Adrenal gland (tissue), 19 donors: ENCODE measurements at places on chromosomes 2 and 18.
A peak's percentile ranks its signal among the peaks of the same experiment; 100 is the strongest.

- DNase-seq = no peak
These were observed 4.0 kb upstream of the SLC35F5 start for GRCh38 chr2:113760400-113760799.

GRCh38 chr18:8868276-8868675 lies 162.9 kb downstream of the MTCL1 start:
- no peak for DNase-seq

GRCh38 chr18:12862874-12863482 lies 21.1 kb downstream of the PTPN2 start:
- DNase-seq = no peak

DNA sequence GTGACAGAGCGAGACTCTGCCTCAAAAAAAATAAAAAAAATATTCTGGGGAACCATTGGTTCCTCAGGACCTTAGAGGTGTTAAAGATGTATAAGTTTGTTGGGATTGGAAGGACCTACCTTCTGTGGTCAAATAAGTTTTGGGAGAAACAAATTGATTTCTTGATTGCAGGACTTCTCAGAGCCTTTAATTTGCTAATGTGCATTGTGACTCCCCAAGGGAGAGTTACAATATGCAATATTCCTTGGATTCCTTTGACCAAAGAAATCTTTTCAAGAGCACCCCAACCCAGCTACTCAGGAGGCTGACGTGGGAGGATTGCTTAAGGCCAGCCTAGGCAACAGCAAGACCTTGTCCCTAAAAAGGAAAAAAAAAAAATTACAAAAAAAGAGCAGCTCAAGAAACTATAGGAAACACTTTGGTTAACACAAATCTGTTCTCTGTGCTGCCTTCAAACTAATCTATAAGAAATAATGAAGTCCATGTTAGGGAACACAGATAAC lies 6.5 kb downstream of the NAGK start:
- DNase-seq = no peak

DNA sequence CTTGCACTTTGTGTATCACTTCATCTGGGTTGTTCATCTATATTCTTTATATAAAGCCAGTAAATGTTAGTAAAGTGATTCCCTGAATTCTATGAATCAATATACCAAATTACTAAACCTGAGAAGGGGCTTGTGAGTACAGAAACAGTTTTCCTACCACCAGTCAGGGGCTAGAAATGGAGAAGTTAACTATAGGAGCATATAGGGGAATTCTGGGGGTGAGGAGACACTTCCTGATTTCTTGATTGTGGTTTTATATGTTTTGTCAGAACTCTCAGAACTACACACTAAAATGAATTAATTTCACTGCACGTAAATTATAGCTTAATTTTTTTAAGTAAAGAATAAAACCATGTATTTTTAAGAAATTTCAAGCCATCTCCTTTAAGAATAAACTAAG lies 93.7 kb downstream of the SESTD1 start:
- DNase-seq = no peak

- no peak for DNase-seq
These were observed 449.6 kb downstream of the TNS1 start for GRCh38 chr2:217553202-217553601.

- no peak for DNase-seq
These were observed 196.3 kb downstream of the CCDC74A start for GRCh38 chr2:131724019-131724418.

DNA sequence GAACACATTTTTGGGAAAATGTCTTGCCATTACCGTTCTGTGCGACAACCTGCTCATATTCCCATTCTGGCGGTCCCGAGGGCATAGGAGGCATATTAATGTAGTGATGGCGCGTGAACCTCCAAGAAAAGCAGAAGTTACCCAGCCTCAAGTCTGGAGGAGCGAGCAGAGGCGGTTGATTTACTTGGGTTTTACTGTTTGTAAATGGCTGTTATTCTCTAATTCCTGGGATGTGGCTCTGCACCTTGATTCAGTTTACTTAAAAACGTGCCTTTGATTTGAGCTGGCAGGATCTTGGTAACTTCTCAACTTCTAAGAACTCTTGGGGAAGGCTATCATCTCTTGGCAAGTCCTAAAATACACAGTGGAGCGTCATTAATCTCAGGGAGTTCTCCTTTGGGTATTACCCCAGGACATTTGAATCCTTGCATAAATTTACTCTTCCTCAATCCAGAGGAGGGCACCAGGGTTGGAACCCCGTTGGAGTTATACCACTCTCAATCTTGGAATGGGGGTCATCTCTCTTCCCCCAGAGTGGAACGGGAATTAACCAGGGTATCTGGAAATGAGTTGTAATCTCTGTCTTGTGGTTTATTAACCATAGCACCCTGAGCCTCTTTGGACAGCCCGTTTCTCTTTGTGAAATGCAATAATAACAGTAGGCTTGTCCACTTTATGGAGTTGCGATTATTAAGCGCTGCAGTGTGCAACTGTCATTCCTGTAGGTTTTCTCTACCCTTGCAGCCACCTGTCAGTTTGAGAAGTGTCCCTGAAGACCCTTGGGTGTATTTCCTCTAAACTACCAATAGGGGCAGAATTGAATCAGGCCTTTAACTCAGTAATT lies 2.1 kb downstream of the HK2 start:
- no peak for DNase-seq

DNA sequence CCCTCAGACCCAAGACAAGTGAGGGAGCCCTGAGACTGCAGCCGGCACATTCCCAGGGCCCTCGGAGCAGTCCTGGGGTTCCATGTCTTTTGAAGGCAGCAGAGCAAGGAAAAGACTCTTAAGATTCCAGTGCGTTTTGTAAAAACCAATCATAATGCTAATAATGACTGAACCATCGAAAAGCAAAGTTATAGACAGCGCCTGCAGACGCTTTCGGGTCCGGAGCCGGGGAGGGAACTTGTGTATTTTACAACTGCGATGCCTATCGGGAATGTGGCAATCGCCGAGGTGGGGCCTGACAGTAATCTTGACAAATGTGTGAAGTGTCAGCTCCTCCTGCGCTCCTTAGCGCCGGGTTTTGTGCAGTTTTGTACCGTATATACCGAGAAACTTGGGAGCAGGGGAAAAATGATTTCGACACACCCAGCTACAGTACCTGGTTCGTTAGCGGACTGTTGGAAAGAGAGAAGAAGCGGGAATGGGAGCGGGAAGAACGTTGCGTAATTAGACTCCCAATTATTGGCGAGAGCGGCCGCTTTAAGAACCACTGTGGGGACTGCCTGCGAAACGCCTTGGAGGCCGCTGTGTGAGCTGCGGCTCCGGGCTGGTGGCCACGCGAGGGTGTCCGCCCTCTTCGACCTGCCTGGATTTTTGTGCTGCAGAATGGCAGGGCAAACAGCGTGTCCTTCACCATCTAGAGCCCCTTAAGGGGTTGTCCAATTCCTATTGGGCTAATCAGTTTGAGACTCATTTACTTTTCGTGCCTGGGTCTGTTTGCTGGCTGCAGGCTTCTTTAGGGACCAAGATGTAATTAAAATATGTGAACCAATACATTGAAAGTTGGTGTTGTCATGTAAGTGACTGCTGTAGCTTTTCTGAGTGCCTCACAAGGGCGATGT lies 2.4 kb downstream of the EPAS1 start:
- peak; percentile 66 for DNase-seq

DNA sequence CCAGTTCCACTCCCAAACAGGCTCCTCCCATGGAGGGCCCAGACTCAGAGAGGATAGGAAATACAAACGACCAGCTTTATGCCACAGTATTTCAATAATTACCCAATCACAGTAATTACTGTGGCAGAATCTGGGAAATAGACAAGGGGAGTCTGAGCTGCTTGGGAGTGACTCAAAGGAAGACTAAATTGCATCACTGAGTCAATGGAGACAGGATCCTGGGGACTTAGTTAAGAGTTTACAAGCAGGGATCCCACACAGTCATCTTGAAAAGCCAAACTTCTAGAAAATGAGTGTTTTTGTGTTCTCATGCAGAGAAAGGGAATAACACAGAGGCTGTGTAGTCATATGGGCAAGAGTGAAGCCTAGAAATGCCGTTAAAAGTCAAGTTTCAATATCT lies 1142.1 kb downstream of the CNTNAP5 start:
- no peak for DNase-seq

GRCh38 chr2:7774481-7774880 lies 857.3 kb downstream of the RNF144A start:
- no peak for DNase-seq

GRCh38 chr2:21779786-21780185 lies 656.0 kb downstream of the TDRD15 start:
- DNase-seq = no peak

DNA sequence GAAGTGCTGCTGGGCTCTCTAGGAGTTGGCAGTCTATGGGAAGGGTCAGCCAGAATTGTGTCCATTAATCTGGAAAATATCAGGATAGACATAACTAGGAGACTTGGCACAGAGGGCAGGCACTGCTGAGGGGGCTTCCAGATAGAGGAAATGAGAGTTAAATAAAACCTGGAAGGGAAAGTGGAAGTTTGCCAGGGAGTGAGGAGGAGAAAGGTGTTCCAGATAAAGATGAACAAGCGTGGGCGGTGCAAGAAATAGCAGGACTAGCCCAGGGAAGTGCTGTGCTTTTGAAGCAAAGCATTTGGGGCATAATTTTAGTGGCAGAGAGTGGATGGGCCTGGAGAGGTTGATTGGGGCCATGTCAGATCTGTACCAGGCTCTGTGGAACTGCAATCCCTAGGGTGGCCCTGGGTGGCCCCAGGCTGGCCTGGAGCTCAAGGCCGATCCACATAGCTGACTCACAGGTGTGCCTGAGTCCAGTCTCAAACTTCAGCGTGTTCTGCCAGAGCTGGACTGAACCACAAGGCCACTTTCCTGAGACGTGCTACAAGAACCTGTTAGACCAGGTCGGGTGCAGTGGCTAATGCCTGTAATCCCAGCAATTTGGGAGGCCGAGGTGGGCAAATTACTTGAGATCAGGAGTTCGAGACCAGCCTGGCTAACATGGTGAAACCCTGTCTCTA lies 26.9 kb downstream of the GALM start:
- peak; percentile 66 for DNase-seq

DNA sequence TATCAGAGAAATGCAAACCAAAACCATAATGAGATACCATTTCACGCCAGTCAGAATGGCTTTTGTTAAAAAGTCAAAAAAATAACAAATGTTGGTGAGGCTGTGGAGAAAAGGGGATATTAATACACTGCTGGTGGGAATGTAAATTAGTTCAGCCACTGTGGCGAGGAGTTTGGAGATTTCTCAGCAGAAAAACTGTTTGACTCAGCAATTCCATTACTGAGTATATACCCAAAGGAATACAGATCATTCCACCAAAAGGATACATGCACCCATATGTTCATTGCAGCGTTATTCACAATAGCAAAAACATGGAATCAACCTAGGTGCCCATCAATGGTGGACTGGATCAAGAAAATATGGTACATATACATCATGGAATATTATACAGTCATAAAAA lies 54.5 kb upstream of the WDR75 start:
- no peak for DNase-seq

DNA sequence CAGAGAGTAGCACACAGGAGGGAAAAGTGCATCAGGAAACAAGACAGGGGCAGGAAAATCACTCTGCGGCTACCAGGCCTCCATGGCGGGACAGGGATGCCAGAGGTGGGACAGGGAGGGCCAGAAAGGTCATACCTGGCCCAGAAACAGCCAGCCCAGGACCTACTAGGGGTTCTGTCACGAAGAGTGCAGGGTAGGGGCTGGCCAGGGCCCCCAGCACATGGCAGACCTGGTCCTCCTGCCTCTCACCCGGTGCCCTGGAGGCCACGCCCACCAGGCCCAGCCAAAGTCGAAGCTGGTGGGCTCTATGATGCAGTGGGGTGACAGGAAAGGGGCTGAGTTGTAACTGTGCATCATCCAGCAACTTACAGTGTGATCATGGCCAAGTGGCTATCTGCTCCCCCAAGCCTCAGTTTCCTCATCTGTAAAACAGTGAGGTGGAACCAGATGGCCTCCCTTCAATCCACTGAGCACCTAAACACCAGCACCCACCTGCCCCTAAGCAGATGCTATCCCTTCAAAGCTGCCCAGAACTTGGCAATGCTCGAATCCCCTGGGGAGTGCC lies 10.6 kb downstream of the CYP26B1 start:
- DNase-seq = peak; percentile 4

DNA sequence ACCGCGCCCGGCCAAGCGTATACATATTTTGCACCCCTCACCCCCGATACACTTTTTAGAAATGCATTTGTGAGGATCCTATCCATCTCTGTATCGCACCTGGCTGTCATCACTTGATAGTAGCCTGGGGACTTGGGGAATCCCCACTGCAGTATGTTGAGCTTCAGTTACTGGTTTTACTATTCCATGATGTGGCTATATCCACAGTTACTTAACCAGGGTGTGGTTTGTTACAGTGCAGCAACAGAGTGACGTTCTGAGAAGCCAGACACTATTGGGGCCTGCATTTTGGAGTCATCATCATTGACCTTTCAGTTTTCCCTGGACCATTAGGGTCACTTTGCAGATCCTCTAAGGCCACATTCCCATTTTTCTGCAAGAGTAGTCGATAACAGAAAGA lies 212.7 kb downstream of the AGAP1 start:
- DNase-seq = no peak

DNA sequence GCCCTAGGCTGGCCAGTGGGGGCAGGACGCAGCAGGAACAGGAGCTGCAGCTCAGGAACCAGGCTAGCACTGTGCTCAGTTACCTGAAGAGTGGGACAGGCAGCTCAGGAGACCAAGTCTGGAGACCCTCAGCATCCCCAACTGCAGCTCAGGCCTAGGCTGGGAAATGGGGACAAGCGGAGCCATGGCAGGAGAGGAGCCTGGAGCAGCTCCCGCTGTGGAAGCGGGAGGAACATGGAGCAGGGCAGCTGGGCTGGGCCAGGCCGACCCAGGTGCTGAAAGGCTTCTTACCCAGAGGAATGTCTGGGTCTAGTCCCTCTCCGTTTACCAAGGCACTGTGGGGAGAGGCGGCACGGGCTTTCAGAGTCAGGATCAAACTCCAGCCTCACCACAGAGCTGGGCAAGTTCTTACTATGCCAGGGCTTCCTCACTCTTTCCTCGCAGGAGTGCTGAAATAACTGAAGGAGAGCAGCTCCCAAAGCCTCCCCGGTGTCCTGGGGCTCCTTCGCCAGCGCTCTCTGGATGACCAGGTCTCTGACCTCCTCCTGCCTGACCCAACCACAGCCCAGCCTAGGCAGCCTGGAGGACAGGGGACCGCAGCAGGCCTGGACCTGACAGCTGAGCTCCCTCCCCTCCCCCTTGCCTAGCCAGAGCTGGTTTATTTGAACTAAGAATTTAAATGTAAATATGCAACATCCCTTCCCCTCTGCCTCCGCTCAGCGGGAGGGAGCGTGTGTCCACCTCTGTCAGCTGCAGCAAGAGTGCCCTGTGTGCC lies 247.8 kb upstream of the SIX2 start:
- no peak for DNase-seq

- no peak for DNase-seq
These were observed 83.3 kb downstream of the ICOS start for GRCh38 chr2:204019572-204020501.
